Endothelial cell (in vitro differentiated cells): ENCODE measurements at places on chromosomes 3 and 15. TPM values are rescaled to one million over a fixed set of nuclear protein-coding genes. Genes with fewer than 3 reads are reported as not detected.
A peak's percentile ranks its signal among the peaks of the same experiment; 100 is the strongest.

- no peak overlapping the region for H3K4me3 ChIP-seq
- H3K36me3 ChIP-seq: no peaks in the 10 kb centered on the region
- no peak for DNase-seq
- H3K27me3 ChIP-seq: no peaks in the 10 kb centered on the region
- H3K4me1 ChIP-seq: no peaks in the 10 kb centered on the region
Observed at GRCh38 chr3:102336130-102336529, 98.7 kb upstream of the ZPLD1 start.

DNA sequence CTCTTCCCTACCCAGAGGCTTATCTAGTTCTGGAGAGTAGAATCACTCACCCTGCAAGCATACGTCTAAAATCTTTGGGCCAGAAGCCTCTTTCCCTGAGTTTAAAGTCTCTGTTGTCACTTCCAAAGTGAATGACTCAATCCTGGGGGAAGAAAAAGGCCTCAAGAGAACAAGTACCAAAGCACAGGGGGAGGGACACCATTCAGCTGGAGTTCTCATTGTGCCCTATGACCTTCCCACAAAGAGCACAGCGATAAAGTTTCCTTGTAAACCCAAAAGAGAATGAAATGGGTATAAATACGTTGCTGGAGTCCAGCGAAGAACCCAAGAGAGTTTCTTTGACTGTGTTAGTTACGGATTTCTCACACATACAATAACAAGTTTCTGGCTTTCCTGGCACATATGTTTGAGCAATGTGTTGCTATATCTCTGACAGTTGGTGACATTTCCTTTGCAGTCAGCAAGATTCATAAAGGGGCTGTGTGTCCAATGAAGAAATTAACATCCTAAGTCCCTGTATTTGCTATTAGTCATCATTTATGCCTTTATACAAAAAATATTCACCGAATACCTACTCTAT lies 107.3 kb upstream of the PTPRG start:
- H3K27ac ChIP-seq: no peak overlapping the region
- peaks cover 2% of the 10 kb centered on the region for H3K27me3 ChIP-seq
- H3K36me3 ChIP-seq: no peaks in the 10 kb centered on the region

DNA sequence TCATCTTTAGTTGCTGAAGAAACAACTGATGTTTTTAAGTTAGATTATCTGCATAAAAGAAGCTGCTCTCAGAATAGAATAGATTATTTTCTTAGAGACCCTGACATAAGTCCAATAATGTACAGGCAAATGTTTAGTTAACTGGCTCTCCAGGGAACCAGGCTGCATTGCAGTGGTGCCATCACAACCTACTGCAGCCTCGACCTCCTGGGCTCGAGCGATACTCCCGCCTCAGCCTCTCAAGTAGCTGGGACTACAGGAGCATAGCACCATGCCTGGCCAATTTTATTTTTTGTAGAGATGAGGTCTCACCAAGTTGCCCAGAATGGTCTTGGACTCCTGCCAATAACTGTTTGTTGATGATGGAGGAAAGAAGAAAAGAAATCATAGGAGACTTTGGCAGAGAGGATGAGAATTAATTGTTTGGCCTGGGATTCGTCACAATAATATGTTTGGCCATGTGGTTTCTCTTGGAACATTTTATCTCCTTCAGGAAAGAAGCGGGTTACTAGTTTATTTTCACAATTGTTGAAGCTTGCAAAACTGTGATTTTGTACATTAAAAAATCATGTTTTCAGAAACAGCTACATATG lies 429.2 kb downstream of the CADM2 start:
- H3K27me3 ChIP-seq: peaks cover 1% of the 10 kb centered on the region
- no peak overlapping the region for H3K27ac ChIP-seq
- H3K36me3 ChIP-seq: no peaks in the 10 kb centered on the region

GRCh38 chr3:121800906-121801305 lies 34.0 kb downstream of the IQCB1 start:
- H3K4me3 ChIP-seq: no peak overlapping the region
- no peaks in the 10 kb centered on the region for H3K4me1 ChIP-seq
- H3K27me3 ChIP-seq: no peaks in the 10 kb centered on the region

DNA sequence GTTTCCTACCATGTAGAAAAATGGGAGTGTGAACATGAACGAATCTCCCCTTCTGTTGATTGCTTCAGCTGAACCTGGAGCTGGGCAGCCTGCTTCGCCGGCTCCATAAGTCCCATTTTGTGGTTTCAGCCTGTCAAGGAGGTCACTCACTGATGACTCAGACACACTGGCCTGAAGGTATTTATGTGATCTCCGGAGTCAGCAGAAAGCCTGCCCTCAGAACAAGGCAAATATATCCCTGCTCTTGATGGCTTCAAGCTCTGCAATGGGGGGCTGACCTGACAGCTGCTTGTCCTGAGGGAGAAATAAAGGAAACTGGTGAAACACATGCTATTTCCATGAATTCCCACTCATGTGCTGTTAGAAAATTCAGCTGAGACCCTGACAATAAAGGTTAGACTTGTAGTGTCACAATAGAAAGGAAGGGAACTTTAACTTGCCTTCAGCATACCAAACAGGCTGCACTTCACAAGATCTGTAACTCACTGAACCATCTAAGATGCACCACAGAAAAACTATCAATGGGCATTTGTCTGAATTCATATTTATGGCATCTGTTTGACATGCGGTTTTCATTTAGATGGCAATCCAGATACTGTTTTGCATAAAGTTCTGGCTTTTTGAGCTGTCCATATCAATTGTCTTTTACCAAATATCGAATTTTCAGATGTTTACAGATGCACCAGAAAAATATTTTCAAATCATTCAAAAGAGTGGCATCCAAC lies 282.0 kb upstream of the VEPH1 start:
- H3K27ac ChIP-seq: no peak overlapping the region
- peaks cover 2% of the 10 kb centered on the region for H3K27me3 ChIP-seq
- no peak overlapping the region for H3K4me3 ChIP-seq
- H3K4me1 ChIP-seq: no peaks in the 10 kb centered on the region

DNA sequence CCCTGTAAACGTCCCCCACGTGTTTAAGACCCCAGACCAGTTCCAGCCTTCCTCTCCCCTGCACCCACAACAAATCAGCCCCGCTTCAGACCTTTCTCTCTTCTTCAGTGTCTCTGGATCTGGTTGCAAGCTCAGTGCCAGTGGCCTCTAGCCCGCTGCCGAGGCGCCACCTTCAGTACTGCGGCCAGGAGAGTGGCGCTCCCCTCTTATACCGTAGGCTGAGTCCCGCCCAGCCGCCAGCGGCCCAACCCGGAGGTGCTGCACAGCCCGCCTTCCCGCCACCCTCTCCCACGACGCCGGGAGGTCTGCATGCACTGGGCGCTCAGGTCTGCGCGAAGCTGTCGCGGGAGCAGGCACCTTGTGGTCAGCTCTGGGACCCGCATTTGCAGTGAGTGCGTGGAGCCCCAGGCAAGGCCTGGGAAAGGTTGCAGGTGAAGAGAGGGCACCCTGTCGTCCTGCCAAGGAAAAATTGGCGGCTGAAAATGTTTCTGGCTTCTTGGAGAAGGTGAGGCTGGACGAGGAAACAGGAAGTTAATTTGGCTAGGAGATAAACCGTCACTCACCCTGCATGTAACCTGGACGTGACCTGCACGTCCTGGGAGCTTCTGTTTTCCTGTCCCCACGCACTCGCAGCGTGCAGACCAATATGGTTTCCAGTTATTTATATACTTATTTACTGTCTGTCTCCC lies at the start of gene C2CD4B:
Gene C2CD4B, minus strand, starts transcription at position 182 of the 689 bp plus-strand sequence. CDS start 301 bp downstream, outside the sequence.
- H3K4me1 ChIP-seq: peaks cover 29% of the 10 kb centered on the region
- H3K36me3 ChIP-seq: peaks cover 22% of the 10 kb centered on the region
- peak within 1 kb of the TSS; percentile 93 for H3K27ac ChIP-seq
- DNase-seq: peak; percentile 73
- peaks cover 15% of the 10 kb centered on the region for H3K27me3 ChIP-seq
- peak within 1 kb of the TSS; percentile 96 for H3K4me3 ChIP-seq

DNA sequence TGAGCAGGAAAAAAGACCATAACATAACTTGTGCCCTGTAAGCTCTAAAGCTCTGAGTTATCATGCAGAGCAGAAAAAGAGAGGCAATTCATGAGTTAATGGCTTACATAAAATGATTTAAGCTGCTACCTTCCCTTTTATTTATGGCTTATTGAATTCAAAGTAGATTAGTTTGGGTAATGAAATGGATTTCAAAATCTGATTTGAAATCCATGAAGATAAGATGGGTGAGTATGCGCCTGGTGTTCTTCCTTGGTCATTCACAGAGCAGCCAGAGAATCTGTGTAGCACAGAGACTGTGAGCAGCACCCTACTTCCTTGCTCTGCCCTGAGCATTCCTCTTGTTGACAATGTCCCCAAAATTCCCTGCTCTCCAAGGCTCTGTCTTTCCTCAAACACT lies 36.2 kb upstream of the MRPL3 start:
- no peak overlapping the region for H3K27ac ChIP-seq
- no peaks in the 10 kb centered on the region for H3K36me3 ChIP-seq
- no peaks in the 10 kb centered on the region for H3K4me1 ChIP-seq
- H3K27me3 ChIP-seq: no peaks in the 10 kb centered on the region
- no peak for DNase-seq
- no peak overlapping the region for H3K4me3 ChIP-seq

- DNase-seq: no peak
- H3K27ac ChIP-seq: no peak overlapping the region
- H3K4me3 ChIP-seq: no peak overlapping the region
- H3K4me1 ChIP-seq: peaks cover 31% of the 10 kb centered on the region
- H3K36me3 ChIP-seq: no peaks in the 10 kb centered on the region
Observed at GRCh38 chr3:71392251-71392650, 191.3 kb downstream of the FOXP1 start.

DNA sequence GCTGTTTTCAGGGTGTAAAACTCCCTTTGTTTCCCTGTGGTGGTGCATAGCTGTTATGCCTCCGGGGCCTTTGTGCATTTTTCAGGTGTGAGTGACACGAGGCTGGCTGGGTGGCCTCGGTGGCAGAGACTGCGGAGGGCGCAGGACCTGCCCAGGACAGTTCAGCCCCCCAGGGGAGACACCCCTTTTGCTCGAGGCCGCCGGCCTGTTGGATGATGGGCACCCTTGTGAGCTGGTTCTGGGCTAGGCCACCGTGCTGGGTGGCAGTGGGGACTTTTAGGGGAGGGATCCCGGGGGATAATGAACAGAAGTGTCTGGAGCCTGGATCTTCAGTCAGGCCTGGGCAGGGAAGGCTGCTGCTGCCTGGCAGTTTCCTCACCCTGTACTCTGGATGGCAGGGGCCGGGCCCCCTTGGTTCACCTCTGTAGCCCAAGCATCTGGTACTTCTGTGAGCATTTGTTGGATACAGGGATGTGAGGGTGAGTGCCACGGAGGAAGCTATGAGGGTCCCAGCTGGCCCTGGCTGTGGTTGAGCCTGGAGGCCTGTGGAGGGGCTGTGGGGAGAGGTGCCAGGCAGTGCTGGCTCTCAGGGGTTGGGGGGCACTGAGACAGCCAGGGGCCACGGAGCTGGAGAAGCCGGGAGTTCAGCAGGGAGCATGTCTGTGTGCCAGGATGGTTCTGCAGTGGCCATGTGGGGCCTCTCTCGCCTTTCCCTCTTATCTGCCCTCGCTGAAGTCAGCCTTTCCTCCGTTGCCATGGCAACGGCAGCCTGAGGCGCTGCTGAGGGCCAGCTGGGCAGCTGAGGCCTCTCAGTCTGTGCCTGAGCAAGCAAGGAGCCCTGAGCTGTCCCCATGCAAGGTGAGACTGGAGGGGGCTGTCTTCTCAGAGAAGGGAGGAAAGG lies 49.0 kb downstream of the KY start:
- H3K27me3 ChIP-seq: peaks cover 12% of the 10 kb centered on the region
- no peak overlapping the region for H3K27ac ChIP-seq
- peak; percentile 71 for DNase-seq

- H3K4me1 ChIP-seq: no peaks in the 10 kb centered on the region
- H3K4me3 ChIP-seq: no peak overlapping the region
- H3K27ac ChIP-seq: no peak overlapping the region
- no peak for DNase-seq
- H3K27me3 ChIP-seq: peaks cover 3% of the 10 kb centered on the region
Observed at GRCh38 chr3:124919756-124920155, 14.8 kb downstream of the MUC13 start.

- H3K4me3 ChIP-seq: no peak overlapping the region
- H3K27me3 ChIP-seq: no peaks in the 10 kb centered on the region
- no peak for DNase-seq
- no peak overlapping the region for H3K27ac ChIP-seq
Observed at GRCh38 chr3:155270063-155270462, 23.4 kb downstream of the STRIT1 start.

- H3K4me1 ChIP-seq: peaks cover 17% of the 10 kb centered on the region
- peaks cover 21% of the 10 kb centered on the region for H3K27me3 ChIP-seq
- H3K36me3 ChIP-seq: no peaks in the 10 kb centered on the region
- DNase-seq: no peak
Observed at GRCh38 chr3:13552857-13553652, 4.1 kb downstream of the FBLN2 start.

DNA sequence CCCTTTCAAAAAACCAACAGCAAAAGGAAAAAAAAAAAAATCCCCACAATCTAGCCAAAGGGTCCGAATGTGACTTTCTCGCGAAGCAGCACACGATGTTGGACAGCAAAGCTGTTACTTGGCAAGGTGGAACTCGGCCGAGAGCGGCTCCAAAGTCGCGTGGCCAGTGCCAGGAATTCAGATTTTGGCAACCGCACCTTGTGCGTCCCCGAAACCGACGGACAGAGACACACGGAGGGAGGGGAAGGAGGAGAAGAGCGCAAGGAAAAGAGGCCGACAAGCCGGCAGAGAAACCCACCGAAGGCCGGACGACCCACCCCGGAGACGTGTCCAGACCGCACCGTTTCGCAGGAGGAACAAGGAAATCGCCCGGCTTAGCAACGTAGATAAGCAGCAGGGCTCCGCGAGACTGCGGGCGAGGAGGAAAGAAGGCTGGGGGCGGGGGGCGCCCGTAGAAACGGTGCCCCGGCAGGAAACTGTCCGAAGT lies 517.3 kb downstream of the MECOM start:
- H3K27ac ChIP-seq: peak overlapping the region; percentile 93
- peak overlapping the region; percentile 98 for H3K4me3 ChIP-seq
- peaks cover 39% of the 10 kb centered on the region for H3K4me1 ChIP-seq
- peaks cover 5% of the 10 kb centered on the region for H3K27me3 ChIP-seq
- peak; percentile 77 for DNase-seq

The KCNH8 gene
- 1.3 TPM for total RNA-seq

The TLR9 gene
- total RNA-seq: not detected
